ENCODE measurements at places on chromosomes 2 and 18. TPM values are rescaled to one million over a fixed set of nuclear protein-coding genes. Genes with fewer than 3 reads are reported as not detected.

Gene TCF23
- not detected for total RNA-seq

Gene WNT6
- not detected for total RNA-seq

Gene BZW1
- total RNA-seq, result 191 TPM

Gene ANKRD30B
- not detected for total RNA-seq

Gene EDAR
- not detected for total RNA-seq

Gene SIX3
- total RNA-seq, result not detected

Gene ANKRD53
- 1.8 TPM for total RNA-seq

Gene IL36B
- total RNA-seq, result not detected

DNA sequence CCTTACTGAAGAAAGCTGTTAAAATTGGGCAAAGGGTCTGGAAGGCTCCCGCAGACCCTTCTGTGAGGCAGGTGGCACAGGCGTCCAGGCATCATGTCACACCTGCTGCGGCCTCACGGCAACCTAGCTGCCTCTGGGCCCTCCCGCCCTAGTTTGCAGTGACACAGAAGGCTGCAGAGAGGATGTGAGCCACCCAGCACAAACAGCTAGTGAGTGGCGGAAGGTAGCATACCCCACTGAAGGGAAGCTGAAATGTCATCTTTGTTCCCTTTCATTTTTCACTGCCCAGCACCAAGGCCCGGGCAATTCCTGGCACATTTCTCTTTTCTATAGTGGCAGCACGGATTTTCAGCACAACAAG is 53.8 kb downstream of the TRAPPC12 start:
- H3K27me3 ChIP-seq, result no peaks in the 10 kb centered on the region
- no peak overlapping the region for H3K4me3 ChIP-seq
- DNase-seq, result no peak
- H3K36me3 ChIP-seq, result peaks cover 17% of the 10 kb centered on the region
- peak overlapping the region; percentile 22 for H3K27ac ChIP-seq

GRCh38 chr2:61411109-61411508 is 59.8 kb downstream of the USP34 start:
- peaks cover 34% of the 10 kb centered on the region for H3K4me1 ChIP-seq
- H3K4me3 ChIP-seq, result no peak overlapping the region
- H3K36me3 ChIP-seq, result no peaks in the 10 kb centered on the region

DNA sequence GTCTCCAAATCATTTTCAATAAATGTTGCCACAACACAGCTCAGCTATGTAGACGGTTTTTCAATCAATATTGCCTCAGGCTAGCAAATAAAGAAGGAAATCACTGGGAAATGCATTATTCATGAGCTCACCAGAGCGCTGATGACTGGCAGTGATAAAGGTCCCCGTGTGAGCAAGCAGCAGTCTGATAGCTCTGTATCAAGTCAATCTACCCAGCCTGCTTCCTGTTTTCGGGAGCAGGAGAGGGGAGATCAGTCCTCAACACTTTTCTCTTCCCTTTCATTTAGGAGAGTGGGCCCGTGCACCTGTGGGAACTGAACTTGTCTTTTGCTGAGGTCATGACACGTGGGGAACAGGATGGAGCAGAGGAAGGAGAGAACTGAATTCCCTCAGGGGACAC is 253.9 kb upstream of the SIX2 start:
- no peak overlapping the region for H3K27ac ChIP-seq
- H3K4me1 ChIP-seq, result peaks cover 51% of the 10 kb centered on the region
- H3K27me3 ChIP-seq, result no peaks in the 10 kb centered on the region
- no peak for DNase-seq
- no peaks in the 10 kb centered on the region for H3K36me3 ChIP-seq

DNA sequence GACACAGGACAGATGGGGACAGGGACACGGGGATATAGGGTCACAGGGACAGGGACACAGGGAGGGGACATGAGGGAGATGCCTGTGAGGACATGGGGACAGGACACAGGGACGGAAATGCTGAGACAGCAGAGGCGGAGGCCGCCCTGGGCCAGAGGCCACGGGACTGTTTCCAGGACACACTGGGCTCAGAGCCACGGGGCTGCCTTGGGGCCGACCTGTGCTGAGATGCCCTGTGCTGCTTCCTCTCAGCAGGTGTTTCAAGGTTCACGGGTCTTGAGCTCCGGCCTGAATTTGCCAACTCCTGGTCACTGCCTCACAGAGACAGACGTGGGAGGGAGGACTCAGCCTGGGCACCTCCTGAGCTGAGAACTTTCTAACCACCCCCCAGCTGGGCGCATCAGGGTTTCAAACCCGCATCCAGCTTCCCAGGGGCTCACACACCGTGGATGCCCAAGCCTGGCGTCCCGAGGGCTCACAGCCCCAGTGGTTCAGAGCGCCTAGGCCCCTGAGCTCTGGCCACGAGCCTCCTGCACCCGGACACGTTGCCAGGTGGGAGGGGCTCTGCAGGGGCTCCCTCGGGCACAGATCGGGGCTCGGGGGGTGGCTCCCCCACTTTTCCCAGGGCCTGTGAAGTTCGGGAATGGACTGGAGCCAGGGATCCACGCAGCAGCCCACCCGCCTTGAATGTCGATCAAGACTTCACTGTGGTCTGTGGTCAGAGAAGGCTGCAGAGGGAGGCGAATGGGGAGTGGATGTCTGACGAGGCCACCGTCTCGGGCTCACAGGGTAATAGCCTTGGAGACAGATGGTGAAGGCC is 64.1 kb downstream of the SLC66A2 start:
- H3K36me3 ChIP-seq, result peaks cover under 1% of the 10 kb centered on the region
- H3K27ac ChIP-seq, result no peak overlapping the region
- no peak overlapping the region for H3K4me3 ChIP-seq
- H3K4me1 ChIP-seq, result no peaks in the 10 kb centered on the region

GRCh38 chr18:45626330-45627203 is 11.3 kb downstream of the SLC14A2 start:
- peak overlapping the region; percentile 64 for H3K27ac ChIP-seq
- H3K36me3 ChIP-seq, result no peaks in the 10 kb centered on the region
- no peak for DNase-seq
- peaks cover 3% of the 10 kb centered on the region for H3K27me3 ChIP-seq
- peaks cover 25% of the 10 kb centered on the region for H3K4me1 ChIP-seq

DNA sequence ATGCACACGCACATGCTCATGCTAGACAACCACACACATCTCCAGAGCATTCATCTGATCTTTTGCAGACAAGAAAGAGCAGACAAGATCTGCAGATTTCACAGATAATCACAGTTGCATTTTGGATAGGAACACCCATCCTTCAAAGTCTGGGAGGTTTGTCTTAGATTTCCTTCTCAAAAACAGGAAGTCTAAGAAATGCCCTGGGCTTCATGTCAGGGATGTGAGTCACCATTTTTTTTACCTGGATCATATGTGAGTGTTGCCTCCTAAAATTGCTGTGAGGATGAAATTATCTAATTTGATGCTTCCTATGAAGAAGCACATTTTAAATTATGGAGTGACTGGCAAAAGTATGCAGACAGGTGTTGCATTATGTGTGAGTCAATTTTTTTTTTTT is 46.1 kb downstream of the SRD5A2 start:
- no peak overlapping the region for H3K4me3 ChIP-seq
- no peaks in the 10 kb centered on the region for H3K36me3 ChIP-seq
- H3K4me1 ChIP-seq, result no peaks in the 10 kb centered on the region
- no peak overlapping the region for H3K27ac ChIP-seq
- H3K27me3 ChIP-seq, result peaks cover 18% of the 10 kb centered on the region

- no peaks in the 10 kb centered on the region for H3K36me3 ChIP-seq
- no peak for DNase-seq
- no peak overlapping the region for H3K4me3 ChIP-seq
- no peak overlapping the region for H3K27ac ChIP-seq
- no peaks in the 10 kb centered on the region for H3K27me3 ChIP-seq
- peaks cover 18% of the 10 kb centered on the region for H3K4me1 ChIP-seq
These were observed 87.6 kb upstream of the GALNT5 start for GRCh38 chr2:157169889-157170288.

DNA sequence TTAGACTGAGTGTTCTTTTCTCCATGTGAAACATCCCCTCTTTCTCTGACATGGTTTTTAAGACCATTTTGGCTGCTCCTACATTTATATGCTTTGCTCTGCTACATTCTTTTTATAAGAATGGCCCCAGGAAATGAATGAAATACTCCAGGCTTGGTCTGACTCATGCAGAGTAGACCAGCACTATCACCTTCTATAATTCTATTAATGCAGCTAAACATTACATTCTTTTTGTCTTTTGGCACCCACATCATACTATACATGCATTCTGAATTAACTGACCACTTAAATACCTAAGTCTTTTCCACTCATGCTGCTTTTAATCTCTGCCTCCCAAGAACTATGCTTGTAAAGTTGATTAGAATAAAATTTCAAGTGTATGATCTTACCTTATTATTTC is 94.1 kb downstream of the AAK1 start:
- H3K4me3 ChIP-seq, result no peak overlapping the region
- peaks cover 41% of the 10 kb centered on the region for H3K4me1 ChIP-seq
- no peaks in the 10 kb centered on the region for H3K27me3 ChIP-seq
- no peak for DNase-seq
- H3K27ac ChIP-seq, result peak overlapping the region; percentile 34
- peaks cover 8% of the 10 kb centered on the region for H3K36me3 ChIP-seq

DNA sequence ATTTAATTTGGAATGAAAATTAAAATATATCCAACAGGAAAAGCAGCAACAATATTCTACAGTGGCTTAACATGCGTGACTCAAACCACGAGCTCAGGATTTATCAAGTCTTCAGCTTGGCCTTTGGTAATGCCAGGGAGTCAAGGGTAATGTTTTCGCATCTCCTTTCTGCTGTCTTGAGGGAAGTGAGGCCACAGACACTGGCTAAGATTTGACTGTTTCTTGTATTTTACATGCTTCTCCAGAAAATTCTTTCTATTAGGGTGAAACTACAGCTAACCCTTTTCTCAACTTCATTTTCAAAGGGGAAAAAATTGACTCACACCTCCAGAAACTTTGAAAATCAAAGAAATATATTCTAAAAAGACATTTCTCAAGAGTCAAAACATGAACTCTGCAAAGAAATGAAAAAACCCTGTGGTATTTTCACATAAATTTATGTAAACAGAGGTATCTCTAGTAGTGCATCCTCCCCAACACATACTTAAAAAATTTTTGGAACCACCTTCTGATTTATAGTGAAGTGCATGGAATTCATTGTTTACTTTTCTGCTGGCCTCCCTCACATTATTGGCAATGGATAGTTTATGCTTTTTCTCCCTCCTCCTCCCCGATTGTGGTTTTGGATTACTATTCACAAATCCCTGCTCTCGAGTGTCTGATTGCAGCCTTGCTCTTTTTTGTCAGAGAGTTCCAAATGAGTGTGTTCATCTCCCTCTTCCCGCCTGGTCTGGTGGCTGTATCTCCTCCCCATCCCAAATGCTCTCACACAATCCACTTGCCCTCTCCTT is 48.7 kb downstream of the DPP4 start:
- peaks cover 27% of the 10 kb centered on the region for H3K4me1 ChIP-seq
- H3K36me3 ChIP-seq, result no peaks in the 10 kb centered on the region
- DNase-seq, result no peak
- no peak overlapping the region for H3K4me3 ChIP-seq

DNA sequence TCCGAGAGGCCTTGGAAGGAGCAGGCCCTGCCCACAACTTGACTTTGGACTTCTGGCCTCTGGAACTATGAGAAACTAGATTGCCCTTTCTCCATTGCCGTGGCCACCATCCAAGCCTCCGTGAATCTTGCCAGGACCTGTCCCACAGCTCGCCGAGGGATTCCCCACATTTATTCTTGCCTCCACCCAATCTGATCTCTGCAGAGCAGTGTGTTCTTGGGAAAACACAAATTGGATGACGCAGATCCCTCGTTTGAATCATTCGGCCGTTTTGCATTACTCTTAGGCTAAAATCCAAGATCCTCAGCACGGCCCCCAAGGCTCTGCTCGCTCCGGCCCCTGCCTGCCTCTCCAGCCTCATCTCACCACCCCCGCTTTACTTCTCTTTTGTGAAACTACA is 364.2 kb downstream of the ZNF516 start:
- H3K27me3 ChIP-seq, result no peaks in the 10 kb centered on the region
- H3K4me1 ChIP-seq, result no peaks in the 10 kb centered on the region
- no peak overlapping the region for H3K27ac ChIP-seq
- peaks cover 3% of the 10 kb centered on the region for H3K36me3 ChIP-seq

DNA sequence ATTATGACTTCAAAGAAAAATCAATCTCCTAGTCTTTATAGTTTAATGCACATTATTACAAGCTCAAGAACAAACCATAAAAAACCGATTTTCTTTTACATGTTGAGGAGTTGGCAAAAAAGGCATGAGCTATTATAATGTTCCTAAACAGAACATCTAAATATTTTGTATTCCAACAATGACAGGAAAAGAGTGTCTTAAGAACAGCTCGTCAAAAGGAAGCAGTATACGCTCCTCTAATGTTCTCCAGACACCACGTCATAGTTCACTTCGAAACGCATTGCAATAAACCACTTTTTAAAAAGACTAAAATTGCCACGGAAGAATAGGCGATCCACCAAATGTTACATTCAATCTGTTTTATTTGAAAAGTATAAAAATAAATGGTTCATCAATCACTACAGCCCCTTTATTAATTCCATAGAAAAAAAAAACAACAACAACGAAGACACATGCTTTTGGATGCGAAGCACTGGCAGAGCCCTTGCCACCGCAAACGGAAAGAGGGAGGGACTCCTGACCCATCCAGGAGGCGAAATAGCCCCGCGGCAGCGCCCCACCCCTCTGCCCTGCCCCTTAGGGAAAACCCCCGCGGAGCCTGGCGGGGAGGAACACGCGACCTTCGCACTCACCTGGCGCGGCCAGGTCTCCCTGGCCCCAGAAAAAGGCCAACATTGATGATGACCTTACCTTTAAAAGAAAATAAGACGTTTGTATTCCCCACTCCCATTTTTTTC is 45.8 kb downstream of the MBP start:
- H3K27ac ChIP-seq, result peak overlapping the region; percentile 80
- peaks cover 60% of the 10 kb centered on the region for H3K4me1 ChIP-seq
- H3K36me3 ChIP-seq, result no peaks in the 10 kb centered on the region
- DNase-seq, result no peak
- no peaks in the 10 kb centered on the region for H3K27me3 ChIP-seq
- peak overlapping the region; percentile 76 for H3K4me3 ChIP-seq

GRCh38 chr2:234074751-234075517 is 24.4 kb downstream of the SPP2 start:
- H3K4me3 ChIP-seq, result no peak overlapping the region
- no peak for DNase-seq
- H3K27me3 ChIP-seq, result peaks cover 9% of the 10 kb centered on the region
- no peak overlapping the region for H3K27ac ChIP-seq
- no peaks in the 10 kb centered on the region for H3K36me3 ChIP-seq

DNA sequence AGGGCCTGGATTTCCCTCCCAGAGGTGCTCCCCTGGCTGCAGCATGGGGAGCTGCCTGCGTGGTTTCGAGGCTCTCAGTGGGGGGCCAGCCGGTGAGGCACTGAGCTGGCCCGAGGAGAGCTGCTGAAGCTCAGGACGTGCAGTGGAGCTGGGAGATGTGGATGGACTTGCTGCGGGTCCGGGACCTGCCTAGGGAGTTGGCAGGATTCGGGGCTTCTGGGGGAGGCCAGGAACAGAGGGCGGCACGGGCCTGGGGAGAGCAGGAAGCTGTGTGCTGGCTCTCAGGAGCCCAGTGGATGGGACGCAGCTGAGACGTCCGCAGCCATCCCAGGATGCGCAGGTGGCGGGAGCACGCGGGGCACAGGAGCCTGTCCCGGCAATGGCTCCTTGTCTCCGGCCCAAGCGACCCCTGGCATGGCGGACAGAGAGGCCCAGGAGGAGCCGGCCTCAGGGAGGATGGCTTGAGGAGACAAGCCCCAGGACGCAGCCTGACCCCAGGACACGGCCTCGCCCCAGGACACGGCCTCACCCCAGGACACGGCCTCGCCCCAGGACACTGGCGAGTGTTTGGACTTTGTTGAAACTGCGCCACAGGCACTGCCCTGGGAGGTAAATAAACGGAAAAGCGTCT is 116.1 kb downstream of the NFATC1 start:
- no peak overlapping the region for H3K4me3 ChIP-seq
- DNase-seq, result peak; percentile 90
- H3K27ac ChIP-seq, result no peak overlapping the region
- no peaks in the 10 kb centered on the region for H3K36me3 ChIP-seq
- H3K27me3 ChIP-seq, result peaks cover 5% of the 10 kb centered on the region
